ENCODE measurements at places on chromosomes 3 and 15.

DNA sequence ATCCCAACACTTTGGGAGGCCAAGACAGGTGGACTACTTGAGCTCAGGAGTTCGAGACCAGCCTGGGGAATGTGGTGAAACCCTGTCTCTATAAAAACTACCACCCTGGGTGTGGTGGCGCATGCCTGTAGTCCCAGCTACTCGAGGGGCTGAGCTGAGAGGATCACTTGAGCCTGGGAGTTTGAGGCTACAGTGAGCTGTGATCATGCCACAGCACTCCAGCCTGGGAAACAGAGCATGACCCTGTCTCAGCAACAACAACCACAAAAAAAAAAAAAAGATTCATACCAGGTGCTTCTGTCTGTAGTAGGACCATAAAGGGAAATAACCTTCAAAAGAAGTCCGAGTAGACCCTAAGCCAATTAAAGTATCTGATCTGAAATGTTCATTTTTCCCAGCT is 94.5 kb downstream of the SERPINI1 start:
- DNase-seq = no peak

DNA sequence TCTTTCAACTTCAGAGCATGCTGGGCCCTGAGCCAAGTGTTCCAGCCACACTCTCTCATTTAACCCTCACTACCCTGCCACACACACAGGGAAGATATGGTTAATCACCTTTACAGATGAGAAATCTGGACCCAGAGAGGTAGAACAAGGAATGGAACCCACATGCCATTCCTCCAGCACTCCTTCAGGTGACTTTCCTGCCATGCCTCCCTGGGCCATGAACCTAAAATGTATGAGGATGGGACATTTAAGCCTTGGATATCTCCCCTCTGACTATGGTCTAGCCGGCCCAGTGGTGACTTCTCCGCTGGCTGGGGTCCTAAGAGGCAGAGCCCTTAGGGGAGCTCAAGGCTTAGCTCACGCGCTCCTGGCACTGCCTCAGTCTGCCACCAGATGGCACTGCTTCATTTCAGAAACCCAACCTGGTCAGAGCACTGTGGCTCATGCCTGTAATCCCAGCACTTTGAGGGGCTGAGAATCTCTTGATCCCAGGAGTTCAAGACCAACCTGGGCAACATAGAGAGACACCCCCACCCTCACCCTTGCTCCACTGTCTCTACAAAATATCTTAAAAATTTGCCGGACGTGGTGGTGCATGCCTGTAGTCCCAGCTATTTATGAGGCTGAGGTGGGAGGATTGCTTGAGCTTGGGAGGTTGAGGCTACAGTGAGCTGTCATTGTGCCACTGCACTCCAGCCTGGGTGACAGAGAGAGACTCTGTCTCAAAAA is 2.2 kb upstream of the DCAF1 start:
- DNase-seq = peak; percentile 83

GRCh38 chr3:21839176-21839575 is 88.2 kb upstream of the ZNF385D start:
- no peak for DNase-seq

- DNase-seq = no peak
Observed at GRCh38 chr3:172465281-172465680, 17.0 kb upstream of the GHSR start.

GRCh38 chr3:124441766-124442165 is 288.5 kb upstream of the UMPS start:
- DNase-seq = no peak

GRCh38 chr3:21062831-21063294 is 688.1 kb downstream of the ZNF385D start:
- no peak for DNase-seq

GRCh38 chr15:75843678-75844581 is 683 bp downstream of the UBE2Q2 start:
- peak; percentile 34 for DNase-seq

DNA sequence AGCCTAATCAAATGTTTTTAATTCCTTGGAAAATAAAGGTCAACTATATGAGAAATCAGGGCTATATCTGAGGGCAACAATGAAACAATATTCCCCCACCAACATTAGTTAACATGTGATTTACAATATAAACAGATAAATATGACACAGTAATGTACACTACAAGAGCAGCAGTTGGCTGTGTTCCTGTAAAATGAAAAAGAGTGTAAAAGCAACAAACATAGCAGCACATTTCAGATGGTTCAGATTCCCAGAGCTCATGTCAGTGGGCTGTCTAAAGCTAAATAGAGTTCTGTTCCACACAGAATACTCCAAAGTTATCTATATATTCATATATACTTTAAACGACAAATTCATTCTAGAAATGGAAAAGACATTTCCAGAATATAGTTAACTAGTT is 42.6 kb downstream of the ANKRD28 start:
- DNase-seq = no peak

DNA sequence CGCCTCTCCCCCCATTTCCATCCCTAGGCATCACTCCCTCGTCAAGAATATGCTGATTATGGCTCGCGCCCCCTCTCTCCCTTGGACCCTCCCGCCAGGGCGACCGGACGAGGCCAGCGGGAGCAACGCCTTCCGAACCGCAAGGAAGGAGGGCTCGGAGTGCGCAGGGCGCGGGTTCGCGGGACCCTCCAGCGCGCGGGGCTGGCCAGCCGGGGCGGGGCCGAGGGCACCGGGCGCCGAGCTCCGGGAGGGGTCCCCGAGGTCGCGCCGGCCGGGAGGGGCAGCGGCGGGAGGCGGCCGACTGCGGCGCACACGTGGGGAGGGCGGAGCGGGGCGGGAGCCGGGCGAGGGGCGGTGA is 483 bp downstream of the EHD4 start:
- no peak for DNase-seq

- no peak for DNase-seq
Observed at GRCh38 chr3:37456270-37456708, 281.9 kb upstream of the LRRFIP2 start.

- DNase-seq = no peak
Observed at GRCh38 chr3:108983051-108983450, 29.4 kb upstream of the GUCA1C start.

DNA sequence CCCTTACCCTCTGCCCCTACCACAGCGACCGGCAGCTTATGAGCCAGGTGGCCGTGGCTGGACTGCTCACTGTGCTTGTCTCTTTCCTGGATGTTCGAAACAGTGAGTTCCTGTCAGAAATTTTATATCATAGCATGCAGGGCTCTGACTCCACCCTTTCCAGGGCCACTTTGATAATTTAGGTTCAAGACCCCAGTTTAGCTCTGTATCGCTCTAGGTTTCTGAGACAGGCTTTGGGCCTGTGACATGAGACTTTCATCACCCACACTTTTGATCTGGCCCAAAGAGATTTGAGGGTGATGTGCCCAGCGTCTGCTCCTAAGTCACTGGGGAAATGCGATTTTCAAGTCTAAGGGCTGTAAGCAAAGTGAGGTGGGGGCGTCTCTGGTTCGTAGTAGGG is 6.5 kb upstream of the EIF4G1 start:
- DNase-seq = no peak

DNA sequence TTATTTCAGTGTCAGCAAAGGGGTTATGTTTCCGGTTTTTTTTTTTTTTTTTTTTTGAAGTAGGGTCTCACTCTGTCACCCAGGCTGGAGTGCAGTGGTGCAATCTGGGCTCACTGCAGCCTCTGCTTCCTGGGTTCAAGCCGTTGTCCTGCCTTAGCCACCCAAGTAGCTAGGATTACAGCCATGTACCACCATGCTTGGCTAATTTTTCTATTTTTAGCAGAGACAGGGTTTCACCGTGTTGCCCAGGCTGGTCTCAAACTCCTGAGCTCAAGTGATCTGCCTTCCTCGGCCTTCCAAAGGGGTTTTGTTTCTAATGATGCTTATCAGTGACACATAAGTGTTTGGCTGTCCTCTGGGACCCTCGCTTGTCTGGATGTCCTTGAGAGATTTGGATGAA is 235.7 kb upstream of the C2CD4B start:
- no peak for DNase-seq

GRCh38 chr3:27279123-27279522 is 90.1 kb downstream of the NEK10 start:
- no peak for DNase-seq

DNA sequence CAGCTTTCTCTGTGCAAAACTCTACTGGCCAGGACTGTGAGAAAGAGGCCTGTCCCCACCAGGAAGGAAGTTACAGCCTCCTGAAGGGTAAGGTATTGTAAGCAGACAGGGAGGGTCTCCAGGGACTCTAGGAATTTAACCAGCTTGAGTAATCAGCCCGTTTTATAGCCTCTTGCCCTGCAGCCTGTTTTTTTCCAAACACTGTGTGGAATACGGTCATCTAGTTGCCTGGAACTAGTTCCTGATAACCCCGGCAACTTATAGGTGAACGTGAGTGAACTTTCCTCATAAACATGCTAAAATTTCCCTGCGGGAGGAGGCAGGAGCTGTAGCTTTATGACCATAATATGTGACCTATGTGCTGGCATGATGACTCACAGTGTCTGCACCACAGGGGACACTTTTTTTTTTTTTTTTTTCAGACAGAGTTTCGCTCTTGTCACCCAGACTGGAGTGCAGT is 60.1 kb upstream of the DAZL start:
- DNase-seq = no peak

GRCh38 chr15:98948456-98948855 is 59.1 kb downstream of the PGPEP1L start:
- DNase-seq = no peak

DNA sequence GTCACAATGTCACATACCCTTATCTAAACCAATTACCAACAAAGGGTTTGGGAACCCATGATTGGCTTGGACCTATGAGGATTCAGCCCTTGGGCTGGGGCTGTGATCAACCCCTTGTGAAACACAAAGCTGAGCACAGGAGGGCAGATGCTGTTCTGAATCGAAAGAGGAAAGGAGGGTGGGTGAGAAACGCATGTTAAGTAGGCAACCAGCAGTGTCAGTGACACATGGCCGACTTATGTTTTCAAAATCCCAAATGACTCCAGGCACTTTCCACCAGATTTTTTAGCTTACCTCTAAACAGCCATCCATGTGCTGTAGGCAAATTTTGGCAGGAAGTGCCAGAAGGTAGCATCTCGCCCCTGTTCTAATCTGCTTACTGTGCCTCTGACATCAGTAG is 34.1 kb upstream of the KLHL25 start:
- DNase-seq = no peak

DNA sequence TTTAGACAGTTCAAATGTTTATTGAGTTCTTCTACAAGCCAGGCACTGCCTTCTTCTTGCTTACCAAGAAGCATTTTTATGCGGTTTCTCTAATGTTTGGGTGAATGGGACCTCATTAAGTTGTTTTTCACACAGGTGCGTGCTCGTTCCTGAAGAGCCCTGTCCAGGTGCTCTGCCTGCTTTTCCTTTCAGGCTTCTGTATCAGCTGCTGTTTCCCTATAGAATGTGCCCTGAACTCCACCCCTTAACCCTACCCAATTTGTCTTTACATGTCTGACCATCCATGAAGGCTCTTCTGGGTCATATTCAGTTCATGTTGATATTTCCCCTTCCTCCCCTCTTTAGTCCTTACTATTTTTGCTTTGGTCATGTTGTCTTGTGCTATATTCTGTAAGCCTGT is 22.4 kb upstream of the GOLGA6L10 start:
- DNase-seq = no peak

GRCh38 chr3:66949898-66950297 is 48.2 kb upstream of the KBTBD8 start:
- no peak for DNase-seq

GRCh38 chr15:84112025-84112424 is 123.5 kb upstream of the GOLGA6L4 start:
- DNase-seq = no peak

- DNase-seq = no peak
Observed at GRCh38 chr3:44186111-44186672, 55.5 kb upstream of the TOPAZ1 start.

GRCh38 chr15:88391006-88391405 is 76.2 kb downstream of the MRPL46 start:
- DNase-seq = no peak

- DNase-seq = no peak
Observed at GRCh38 chr15:23564821-23565394, 566 bp upstream of the MKRN3 start.
